ENCODE measurements at places on chromosomes 11 and 22.

DNA sequence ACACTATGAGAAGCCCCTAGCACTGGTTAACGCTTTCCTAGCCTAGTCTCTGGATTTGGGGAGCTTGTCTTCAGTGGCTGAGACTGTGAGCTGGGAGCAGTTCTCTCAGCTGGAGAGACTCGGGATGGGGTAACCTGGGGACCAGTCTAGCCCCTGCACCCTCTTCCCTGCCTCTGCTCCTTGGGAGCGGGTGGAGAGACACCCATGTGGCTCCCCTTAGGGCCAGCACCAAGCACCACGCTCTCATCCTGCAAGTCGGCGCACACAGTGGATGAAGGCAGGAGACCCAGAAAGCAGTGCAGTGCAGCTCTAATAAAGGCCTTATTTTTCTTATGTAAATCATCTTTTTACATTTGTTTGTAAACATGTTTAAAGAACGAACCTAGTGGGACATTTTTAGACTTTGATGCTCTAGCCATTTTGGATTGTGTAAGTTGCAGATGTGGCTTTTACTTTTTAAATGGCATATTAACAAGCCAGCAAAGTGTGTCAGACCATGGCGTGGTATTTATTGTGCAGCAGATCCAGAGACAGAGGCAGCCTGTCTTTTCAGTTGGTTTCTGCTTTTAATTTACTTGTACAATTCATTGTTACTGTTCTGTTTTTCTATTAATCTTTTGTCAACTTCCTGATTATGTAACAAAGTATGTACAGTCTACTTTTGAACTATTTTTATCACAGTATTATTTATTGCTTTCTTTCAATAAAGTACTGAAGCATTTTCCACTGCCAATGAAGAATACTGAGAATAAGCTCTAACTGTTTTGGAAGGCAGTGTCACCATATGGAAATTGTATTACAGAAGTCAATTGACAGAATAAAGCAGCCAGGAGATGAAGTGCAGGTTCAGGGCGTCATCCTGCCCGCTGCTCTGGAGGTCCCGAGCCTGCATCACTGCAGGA lies 14.4 kb upstream of the CTTN start:
- no peak for DNase-seq

DNA sequence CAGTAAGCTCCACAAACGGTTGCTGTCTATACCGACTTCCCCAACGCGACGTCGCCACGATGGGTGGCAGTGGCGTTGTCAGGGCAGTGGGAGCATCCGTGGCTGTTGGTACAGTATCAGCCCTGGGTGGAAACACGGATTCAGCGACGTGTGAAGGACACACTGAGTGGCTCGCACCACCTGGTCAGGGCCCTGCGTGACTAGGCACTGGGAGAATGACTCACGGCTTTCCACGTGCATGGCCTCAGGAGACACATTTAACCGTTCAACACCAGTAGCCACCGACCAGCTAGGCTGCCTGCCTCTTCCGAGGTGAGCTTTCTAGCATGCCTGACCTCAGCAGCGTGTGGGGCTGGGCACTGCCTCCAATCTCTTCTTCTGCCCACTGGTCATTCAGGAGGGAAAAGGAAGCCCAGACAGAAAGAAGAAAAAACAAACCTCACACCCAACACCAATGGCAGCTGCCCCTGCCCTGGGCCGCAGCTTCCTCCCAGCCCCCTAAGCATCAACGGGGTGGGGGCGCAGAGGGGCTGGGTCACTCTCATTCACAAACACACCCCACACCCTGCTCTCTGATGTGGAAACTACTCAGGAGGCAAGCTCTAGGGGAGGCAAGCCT lies 59.0 kb downstream of the MYH9 start:
- no peak for DNase-seq

DNA sequence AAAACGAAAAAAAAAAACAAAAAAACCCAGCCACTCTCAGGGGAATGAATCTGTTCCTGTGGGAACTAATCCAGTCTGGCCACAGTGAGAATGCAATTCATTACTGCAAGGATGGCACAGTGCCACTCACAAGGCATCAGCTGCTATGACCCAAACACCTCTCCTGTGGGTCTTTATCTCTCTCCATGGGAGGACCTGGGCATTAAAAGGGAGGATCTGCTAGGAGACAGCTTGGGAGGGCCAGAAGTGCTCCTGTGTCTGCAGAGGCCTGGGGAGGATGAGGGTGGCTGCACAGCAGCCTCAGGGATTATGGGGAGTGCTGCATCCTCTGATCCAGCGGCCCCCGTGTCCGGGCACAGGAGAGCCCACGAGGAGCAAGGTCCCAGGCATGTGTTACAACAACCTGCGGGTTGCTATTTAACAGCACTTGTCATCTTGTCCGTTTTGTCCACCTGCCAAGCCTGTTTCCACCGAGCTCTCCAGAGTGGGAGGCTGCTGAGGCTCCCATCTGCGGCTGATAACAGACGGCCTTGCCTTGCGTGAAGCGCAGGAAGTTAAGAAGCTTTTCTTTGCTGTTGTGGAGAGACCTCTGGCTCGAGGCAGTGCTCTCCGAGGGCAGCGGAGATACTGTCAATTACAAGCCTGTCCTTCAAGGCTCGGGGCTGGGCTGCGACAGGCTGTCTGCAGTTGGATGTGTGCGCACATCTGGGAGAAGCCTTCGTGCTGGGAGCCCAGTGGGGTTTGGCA lies 97.7 kb downstream of the NXPE2 start:
- peak; percentile 88 for DNase-seq

- DNase-seq: no peak
These were observed 48.6 kb downstream of the MTNR1B start for GRCh38 chr11:93017821-93018690.

DNA sequence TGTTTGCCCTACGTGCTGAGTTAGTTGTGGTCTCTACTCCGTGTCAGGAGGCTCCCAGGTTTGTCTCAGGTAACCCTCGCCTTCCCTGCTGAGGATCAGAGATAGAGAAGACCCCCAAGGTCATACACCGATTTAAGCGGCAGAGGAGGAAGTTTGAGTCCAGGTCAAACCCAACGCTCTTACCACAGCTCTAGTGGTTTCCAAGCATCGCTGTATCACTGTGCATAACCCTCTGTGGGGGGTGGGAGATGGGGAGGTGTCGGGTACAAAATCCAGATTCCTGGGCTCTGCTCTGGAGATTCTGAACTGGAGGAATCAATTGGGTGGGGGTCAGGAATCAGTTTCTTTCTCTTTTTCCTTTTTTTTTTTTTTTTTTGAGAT lies 627 bp downstream of the DNAJC4 start:
- DNase-seq: no peak
